ENCODE measurements at places on chromosomes 7 and 10. TPM values are rescaled to one million over a fixed set of nuclear protein-coding genes. Genes with fewer than 3 reads are reported as not detected.

Gene TET1
- total RNA-seq = 2.4 TPM

Gene AOC1
- not detected for total RNA-seq

Gene PDE1C
- total RNA-seq = 2.6 TPM

Gene ARHGEF35
- total RNA-seq = not detected

Gene HSPB1
- 688 TPM for total RNA-seq

Gene SCIN
- total RNA-seq = 0.58 TPM

Gene HOXA1
- 2.5 TPM for total RNA-seq

Gene COBL
- total RNA-seq = not detected

Gene GIMAP4
- 83.5 TPM for total RNA-seq

Gene MYOF
- total RNA-seq = 369 TPM

Gene SCART1
- total RNA-seq = 0.44 TPM

Gene NXPH1
- not detected for total RNA-seq

Gene IMPDH1
- 121 TPM for total RNA-seq

Gene SPDYE2
- total RNA-seq = not detected

Gene SFTPA1
- total RNA-seq = not detected

Gene RET
- 0.44 TPM for total RNA-seq

Gene ADCY1
- total RNA-seq = 0.35 TPM

Gene BTBD16
- not detected for total RNA-seq

Gene GBX1
- total RNA-seq = not detected

Gene PNLIPRP2
- not detected for total RNA-seq

Gene NPTX2
- 32.0 TPM for total RNA-seq

Gene CLRN3
- not detected for total RNA-seq

Gene NAPEPLD
- total RNA-seq = 4.7 TPM

Gene ANKRD1
- total RNA-seq = 436 TPM

Gene PAOX
- 7.9 TPM for total RNA-seq

Gene SP4
- total RNA-seq = 5.4 TPM

Gene SEC61A2
- 6.0 TPM for total RNA-seq

Gene SRRM3
- 0.23 TPM for total RNA-seq

Gene MYL7
- total RNA-seq = not detected

Gene INHBA
- 20.2 TPM for total RNA-seq

Gene CLCN1
- total RNA-seq = not detected

Gene CNTNAP2
- under 0.01 TPM for total RNA-seq

Gene IRF5
- not detected for total RNA-seq

Gene STEAP2
- total RNA-seq = 0.05 TPM

Gene ATP6V0A4
- total RNA-seq = not detected

Gene MSMB
- total RNA-seq = not detected

Gene KNDC1
- not detected for total RNA-seq

Gene FAM13C
- 1.7 TPM for total RNA-seq

Gene FAM25A
- total RNA-seq = not detected

Gene TMEM213
- not detected for total RNA-seq

Gene BLNK
- total RNA-seq = not detected

Gene SPOCK2
- 3.9 TPM for total RNA-seq

Gene CRYGN
- not detected for total RNA-seq

Gene OR2A42
- total RNA-seq = not detected

Gene ZNF488
- total RNA-seq = not detected

Gene ITIH5
- 0.05 TPM for total RNA-seq

Gene GPR15LG
- total RNA-seq = not detected

Gene PDZD7
- total RNA-seq = 1.2 TPM
